ENCODE measurements at places on chromosomes 7 and 10.

DNA sequence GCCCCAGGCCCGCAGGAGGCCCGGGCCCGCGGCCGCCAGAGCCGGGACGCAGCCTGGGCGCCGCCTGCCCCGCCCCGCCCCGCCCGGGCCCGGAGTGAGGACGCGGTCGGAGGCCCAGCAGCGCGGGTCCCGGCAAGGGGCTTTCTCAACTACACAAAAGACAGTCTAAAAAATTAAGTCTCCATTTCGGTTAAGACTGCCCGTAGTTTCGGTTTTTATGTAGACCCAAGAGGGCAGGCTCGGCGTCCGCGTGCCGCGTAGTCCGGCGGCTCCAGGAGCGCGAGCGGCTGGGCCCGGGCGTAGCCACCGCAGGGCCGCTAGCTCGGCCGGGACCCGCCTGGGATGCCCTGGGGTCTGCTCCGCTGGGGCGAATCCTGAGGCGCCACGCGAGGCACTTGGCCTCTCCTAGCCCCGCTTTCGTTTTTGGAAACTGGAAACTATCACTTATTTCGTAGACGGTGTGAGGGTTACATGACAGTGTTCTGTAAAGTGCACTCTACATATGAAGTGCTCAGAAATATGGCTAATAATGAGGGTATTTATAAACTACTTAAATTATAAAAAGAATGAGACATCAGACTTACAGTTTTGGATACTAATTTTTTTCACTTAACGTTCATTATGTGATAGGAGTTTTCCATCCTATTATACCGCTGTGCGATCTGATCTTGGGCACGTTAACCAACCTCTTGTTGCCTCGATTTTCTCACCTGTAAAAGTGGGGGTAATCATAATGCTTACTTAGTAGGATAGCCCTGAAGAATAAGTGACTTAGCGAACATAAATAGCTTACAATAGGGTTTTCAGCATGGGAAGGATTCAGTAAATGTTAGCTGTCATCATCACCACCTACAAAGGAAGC, 573 bp downstream of the BLVRA start:
- DNase-seq: peak; percentile 34

GRCh38 chr7:105377903-105378302, 10.8 kb downstream of the SRPK2 start:
- no peak for DNase-seq

GRCh38 chr7:124649397-124650014, 116.1 kb downstream of the GPR37 start:
- DNase-seq: no peak

DNA sequence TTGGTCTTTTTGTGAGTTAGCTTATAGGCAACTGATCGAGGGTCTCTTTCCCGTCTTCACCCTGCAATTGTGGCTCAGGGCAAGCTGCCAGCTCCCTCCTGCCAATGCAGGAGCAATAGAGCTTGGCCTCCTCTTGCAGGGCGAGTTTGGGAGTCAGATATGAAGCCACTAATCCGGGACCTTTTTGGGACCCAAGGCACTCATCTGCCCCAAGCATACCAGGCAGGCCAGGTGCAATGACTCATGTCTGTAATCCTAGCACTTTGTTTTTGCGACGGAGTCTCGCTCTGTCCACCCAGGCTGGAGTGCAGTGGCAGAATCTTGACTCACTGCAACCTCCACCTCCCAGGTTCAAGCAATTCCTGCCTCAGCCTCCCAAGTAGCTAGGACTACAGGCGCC, 21.1 kb downstream of the LIMK1 start:
- DNase-seq: no peak

DNA sequence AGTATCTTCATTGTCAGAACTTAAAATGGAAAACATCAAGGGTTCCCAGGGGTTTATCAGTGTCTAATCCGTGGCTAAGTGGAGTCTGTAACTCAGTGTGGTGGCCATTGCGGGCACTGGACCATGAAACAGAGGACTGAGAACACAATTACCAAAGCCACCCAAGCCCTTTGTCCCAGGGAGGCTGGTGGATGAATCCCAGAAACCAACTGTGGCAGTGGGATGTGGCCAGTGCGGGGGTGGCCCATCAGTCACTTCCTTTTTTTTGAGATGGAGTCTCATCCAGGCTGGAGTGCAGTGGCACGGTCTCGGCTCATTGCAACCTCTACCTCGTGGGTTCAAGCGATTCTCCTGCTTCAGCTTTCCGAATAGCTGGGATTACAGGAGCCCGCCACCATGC, 61.8 kb downstream of the TACC2 start:
- no peak for DNase-seq

DNA sequence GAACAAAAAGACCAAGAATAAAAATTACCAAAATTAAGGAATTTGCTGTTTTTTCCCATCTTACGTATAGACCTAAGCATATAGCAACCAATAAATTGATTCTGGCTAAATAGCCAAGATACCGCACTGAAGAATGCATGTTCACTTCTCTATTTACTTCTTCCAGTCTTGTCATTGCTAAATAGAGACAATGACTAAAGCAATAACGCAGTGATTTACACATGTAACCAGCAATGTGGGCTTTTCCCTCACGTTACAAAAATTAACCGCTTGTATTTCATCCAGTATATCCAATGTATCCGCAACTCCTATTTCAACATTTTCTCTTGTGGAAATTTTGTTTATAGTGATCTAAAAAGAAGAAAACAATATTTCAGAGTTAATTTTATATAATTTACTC, 5.6 kb downstream of the TMEM168 start:
- DNase-seq: no peak

GRCh38 chr7:133135451-133135850, 53.6 kb upstream of the CHCHD3 start:
- no peak for DNase-seq

DNA sequence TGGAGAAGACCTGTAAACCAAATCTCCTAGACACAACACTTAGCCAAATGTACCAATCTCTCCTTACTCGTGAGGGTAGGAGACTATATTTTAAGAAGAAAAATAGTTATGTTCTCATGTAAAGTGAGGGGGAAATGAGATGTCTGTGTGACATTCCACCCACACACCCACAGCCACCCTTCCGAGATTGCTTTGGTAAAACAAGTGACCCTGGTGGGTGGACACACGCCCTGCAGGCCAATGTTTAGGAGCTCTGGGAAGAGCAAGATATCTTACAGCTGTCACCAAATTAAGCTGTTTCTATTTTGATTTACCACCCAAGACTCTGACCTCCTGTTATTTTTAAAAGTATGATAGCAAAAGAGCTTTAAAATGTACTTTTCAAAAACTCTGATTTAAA, 147.2 kb upstream of the PFKP start:
- no peak for DNase-seq
